RCC 7860 (cell line): ENCODE measurements at places on chromosomes 6 and 20.

GRCh38 chr20:62825333-62825985 is 8.6 kb downstream of the COL9A3 start:
- DNase-seq: no peak

- peak; percentile 69 for DNase-seq
Observed at GRCh38 chr6:36302227-36302976, 32.5 kb downstream of the PNPLA1 start.

DNA sequence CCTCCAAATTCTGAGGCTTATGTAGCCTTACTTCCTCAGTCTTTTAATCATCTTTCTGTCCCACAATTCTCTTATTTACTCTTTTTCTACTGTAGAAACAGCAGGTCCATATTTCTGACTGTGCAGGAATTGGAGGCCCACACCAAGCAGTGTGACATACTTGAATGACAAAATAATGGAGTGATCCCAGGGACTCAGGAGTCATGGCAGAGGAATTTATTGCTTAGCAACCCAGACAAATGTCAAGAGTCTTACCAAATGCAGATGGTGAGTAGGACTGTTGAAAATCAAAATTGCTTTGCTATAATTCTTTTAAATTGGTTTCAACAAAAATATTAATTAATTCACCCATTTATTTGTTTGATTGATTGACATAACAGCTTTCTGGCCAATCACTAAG is 59.9 kb downstream of the HTR1B start:
- no peak for DNase-seq

DNA sequence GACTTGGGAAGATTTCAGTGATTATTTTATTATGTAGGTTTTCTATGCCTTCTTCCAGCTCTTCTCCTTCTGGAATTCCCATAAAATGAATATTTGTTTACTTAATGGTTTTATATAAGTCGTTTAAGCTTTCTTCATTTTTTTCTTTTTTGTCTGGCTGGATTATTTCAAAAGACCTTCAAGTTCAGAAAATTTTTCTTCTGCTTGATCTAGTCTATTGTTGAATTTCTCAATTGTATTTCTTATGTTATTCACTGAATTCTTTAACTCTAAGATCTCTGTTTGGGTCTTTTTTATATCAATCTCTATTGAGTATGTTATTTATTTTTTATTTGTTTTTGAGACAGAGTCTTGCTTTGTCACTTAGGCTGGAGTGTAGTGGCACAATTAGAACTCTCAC is 117.4 kb downstream of the CEP57L1 start:
- no peak for DNase-seq

DNA sequence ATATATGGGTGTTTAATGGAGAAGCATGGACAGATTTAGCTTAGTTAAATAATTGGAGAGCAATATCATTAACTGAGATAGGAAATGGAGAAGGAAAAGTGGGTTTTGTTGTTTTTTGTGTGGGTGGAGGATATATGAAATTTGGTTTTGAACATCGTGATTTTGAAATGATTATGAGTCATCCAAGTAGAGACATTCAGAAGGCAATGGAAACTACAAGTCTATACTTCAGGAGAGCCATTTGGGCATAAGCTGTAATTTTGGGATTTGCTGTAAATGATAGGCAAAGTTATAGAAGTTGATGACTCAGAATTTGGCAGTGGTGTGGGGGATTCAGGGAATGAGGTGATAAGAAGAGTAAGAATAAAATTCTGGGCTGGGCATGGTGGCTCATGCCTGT is 27.4 kb upstream of the FAM135A start:
- DNase-seq: no peak

DNA sequence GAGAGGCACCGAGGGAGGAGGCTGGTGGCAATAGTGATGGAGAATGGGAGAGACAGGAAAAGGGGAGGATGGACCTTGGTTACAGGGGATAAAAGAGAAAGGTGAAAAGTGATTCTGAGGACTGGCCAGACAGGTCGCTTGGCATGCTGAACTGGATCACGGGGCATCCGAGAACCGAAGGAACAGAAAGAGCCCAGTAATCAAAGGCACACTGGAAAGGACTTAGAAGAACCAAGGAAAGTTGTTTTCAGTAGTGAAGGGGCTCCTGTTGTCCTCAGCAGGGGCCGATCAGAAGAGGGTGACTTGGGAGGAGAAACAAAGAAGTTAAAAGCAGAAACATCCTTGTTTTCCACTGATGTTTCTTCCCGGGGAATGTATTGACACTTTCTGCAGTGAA is 18.9 kb downstream of the SYTL3 start:
- no peak for DNase-seq

- DNase-seq: no peak
Observed at GRCh38 chr6:17165383-17165782, 63.5 kb downstream of the STMND1 start.

- no peak for DNase-seq
Observed at GRCh38 chr6:35727231-35727934, 9.4 kb upstream of the ARMC12 start.

DNA sequence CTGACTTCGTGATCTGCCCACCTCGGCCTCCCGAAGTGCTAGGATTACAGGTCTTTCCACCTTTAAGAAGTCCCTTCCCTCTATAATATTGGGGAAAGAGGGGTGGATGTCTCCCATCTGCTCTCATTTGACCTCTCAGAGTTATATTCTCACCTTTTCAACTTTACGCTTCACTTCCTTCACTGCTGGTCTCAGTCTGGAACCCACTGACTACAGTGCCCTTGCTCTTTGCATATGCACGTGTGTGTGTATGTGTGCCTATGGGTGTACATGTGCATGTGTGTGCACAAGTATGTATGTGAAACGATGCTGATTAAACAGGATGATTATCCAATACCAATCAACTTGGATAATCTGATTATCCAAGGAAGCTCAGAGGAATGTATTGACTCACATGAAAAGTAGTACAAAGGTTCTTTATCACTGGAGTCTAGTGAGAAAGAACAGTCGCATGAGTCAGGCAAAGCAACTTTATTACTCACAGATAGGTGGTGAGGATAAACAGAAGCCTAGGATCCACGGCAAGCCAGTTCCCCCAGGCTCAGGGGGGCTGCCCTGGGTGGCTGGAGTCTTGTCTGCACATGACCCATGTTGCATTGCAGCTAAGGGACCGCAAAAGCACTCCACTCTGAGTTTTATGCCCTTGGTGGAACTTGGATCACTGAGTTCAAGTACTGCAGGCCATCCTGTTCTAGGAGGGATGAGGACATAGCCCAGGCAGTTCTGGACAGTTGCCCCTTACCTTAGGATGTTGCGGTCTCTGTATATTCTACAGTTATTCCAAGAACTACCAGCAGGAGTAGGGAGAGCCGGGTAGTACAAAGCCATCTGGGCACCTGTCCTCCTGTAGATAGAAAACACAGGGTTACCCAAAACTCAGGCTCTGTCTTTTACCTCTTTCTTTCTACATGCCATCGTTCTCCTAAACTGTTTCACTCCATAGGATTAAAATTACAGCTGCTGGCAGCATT is 50.9 kb downstream of the SNRNP48 start:
- DNase-seq: peak; percentile 75

DNA sequence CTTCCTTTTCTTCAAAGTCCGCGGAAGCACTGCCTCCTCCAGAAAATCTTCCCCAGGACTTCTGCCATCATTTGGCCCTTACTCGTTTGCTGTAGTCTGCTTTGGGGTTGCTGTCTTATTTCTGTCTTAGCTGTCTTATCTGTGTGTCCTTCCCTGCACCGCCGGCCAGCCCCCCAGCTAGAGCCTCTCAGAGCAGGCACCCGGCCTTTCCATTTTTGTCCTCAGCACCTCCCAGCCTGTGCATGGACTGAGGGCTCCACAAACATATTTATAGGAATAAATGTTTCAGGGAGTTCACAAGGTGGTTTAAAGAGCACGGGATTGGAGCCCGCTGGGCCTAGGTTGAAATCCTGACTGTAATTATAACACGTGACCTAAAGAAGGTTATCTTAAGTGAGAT is 8.1 kb downstream of the GLP1R start:
- no peak for DNase-seq

GRCh38 chr6:21678990-21679389 is 85.4 kb downstream of the SOX4 start:
- DNase-seq: peak; percentile 57

DNA sequence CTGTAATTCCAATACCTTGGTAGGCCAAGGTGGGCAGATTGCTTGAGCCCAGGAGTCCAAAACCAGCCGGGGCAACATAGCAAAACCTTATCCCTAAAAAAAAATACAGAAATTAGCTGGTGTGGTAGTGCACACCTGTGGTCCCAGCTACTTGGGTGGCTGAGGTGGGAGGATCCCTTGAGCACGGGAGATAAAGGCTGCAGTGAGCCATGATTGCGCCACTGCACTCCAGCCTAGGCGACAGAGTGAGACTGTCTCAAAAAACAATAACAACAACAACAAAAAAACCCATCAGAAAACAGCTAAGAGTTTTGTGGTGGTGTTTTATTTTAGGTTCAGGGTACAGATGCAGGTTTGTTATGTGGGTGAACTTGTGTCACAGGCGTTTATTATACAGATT is 42.9 kb upstream of the FANCE start:
- DNase-seq: no peak

GRCh38 chr6:91198588-91199255 is 611.9 kb upstream of the MAP3K7 start:
- peak; percentile 5 for DNase-seq

- no peak for DNase-seq
Observed at GRCh38 chr20:6000871-6001270, 50.4 kb downstream of the MCM8 start.

- no peak for DNase-seq
Observed at GRCh38 chr6:116300566-116300965, 20.8 kb upstream of the TSPYL1 start.

DNA sequence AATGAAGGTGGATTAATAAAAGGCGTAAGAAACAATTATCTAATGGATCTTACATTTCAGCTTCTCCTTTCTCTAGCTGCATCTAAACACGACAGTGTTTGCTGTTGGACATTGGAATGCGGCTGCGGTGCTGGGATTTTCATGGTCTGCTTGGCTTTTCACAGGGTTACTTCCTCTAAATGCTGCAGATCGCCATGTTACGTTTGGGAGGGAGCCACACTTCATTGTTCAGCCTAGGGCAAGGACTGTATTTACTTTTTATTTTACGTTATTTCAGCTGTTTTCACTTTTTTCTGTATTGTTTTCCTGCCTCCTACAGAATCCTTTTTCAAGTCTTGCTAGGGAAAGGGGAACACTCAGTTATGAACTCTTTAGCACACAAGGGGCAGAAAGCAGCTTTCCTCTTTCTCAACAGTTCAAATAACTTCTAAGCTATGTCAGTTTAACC is 97.9 kb upstream of the MTHFD1L start:
- no peak for DNase-seq

DNA sequence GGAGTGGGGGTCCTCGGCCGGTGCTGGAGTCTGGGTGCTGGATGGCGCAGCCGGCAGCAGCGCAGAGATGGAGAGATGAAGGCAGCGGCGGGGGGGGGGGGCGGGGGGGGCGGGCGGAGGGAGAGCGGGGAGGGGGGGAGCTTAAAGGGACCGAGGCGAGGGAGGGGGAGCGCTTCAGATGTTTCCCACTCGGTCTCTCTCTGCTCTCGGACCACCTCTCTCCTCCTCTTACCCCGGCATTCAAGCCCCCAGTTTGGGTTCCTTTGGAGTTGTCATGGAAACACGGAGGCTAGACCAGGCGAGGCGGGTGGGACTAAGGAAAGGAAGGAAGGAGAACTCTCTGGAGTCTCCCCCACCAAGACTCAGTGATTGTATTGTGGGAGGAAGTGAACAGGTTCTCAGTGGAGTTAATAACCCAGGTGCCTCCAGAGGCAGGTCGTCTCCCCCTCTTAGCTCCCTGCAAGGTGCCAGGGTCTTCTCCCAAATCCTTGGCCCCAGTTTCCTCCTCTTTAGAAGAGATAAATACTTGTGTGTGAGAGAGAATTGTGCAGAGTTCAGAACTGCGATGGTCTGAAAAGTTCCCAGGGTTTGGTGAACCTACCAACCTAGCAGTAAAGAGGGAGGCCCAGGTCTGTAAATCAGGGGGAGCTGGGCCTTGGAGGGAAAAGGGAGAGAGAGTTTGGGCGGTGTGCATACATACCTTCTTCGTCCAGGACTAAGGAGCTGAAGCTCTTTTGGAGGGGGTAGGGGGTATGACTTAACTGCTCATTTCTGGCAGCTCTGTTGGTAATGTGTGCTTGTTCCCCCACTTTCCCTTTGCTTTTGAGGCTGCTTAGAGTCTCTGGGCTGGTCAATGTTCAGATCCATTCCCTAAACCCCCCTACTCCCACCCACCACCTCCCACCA is at the start of gene PRRT1:
Gene PRRT1 (minus strand): TSS at position 77 of the 906 bp plus-strand sequence. CDS start 112 bp downstream, outside the sequence.
- DNase-seq: no peak

GRCh38 chr6:164612751-164613150 is 696.7 kb downstream of the C6orf118 start:
- no peak for DNase-seq

DNA sequence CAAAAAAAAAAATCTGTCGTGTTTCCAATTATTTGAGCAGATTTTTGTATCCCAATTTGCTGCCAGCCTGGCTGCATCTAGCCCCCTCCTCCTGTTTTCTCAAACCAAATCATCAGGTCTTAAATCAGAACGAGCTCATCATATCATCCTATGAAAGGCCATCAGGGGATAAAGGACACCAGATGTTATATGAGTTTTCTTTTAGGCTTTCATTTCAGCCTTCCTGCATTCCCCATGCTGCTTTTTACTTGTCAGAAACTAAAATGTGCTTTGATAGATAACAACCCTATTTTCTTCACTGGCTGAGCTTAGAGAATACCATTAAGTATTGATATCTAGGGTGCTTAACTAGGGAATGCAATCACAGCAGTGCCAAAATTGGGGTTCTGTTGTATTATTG is 968.4 kb upstream of the SLC35B3 start:
- no peak for DNase-seq

GRCh38 chr6:38034274-38034914 is 214.9 kb downstream of the ZFAND3 start:
- no peak for DNase-seq

DNA sequence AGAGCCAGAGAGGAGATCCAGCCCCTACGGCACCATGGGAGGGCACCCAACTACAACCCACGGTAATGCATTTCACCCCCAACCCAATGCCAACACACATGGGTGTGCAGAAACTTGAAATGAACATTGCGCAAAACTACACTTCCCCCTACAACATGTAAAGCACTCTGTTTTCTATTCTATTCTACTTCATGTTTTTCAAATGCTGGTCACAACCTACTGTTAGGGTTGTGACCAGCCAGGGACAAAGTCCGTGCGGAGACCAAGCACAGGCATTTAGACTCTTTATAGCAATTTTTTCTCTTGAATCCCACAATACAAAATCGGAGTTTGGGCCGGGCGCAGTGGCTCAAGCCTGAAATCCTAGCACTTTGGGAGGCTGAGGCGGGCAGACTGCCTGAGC is 90.6 kb downstream of the MRPL14 start:
- DNase-seq: no peak
